ENCODE measurements at places on chromosomes 1 and 21. TPM values are rescaled to one million over a fixed set of nuclear protein-coding genes. Genes with fewer than 3 reads are reported as not detected.

The TEX38 gene
- 0.35 TPM for total RNA-seq

The CRNN gene
- not detected for total RNA-seq

The RAP1A gene
- 93.0 TPM for total RNA-seq

The NECTIN4 gene
- total RNA-seq, result 20.3 TPM

The LRRC38 gene
- not detected for total RNA-seq

The RNF187 gene
- total RNA-seq, result 122 TPM

The HLX gene
- total RNA-seq, result 9.8 TPM

The SPATA21 gene
- total RNA-seq, result not detected

The RC3H1 gene
- 35.0 TPM for total RNA-seq

The TMEM51 gene
- total RNA-seq, result 43.7 TPM

The SLC44A5 gene
- total RNA-seq, result 0.43 TPM

The NBPF4 gene
- total RNA-seq, result not detected

The SPRR3 gene
- 42.5 TPM for total RNA-seq

The RAB42 gene
- 1.8 TPM for total RNA-seq

The MACO1 gene
- total RNA-seq, result 29.9 TPM

The NTMT2 gene
- not detected for total RNA-seq

The SPRR2A gene
- total RNA-seq, result not detected

All from mucosa of gallbladder (tissue), 1 donor.